Karpas-422 (cell line): ENCODE measurements at places on chromosomes 3 and 15.

GRCh38 chr15:90623854-90624253 is 93.3 kb upstream of the BLM start:
- DNase-seq, result no peak

DNA sequence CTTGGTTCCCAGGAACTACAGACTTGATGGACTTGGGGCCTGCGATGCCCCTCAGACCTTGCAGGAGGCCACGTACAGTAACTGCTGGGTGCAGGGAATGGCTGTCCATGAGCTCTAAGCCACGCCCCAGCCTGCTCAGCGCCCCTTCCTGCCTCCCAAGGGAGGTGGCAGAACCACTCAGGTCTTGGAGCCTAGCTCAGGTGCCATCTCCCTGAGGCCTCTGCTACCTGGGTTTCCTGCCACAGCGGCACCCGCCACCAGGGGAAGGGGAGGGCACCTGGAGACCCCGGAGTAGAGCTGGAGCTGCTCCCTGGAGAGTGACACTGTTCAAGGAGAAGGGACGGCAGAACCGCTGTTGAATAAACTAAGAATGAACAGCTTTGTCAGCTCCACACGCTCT is 77.8 kb upstream of the RPL32 start:
- no peak for DNase-seq

DNA sequence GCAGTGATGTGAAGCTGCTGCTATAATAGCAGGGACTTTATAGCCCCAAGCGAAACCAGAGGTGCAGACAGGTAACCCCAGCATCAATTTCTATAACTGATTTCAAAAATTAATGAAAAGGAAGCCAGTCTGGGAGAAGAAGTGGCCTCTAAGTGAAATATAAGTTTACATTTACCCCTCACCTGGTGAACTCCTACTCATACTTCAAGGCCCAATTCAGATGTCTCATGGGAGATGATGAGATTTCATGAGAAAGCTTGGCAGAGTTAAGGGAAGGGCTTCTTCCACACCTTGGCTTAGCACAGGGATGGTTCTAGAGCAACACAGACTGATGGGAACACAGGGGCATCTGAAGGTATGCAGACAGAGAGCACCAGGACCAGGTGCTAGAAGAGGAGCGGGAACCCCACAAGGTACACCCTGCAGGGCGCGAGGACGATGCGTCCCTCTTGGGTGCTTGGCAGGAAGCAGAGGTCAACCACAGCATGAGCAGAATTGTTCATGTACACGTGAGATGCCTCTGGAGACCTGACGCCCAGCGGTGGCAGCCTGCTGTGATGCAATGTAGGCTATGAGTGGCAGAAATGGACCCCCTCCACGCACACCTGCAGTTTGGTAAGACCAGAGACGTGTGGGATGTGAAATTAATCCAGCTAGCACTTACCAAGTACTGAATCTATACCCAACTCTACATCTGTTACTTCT is 102.9 kb downstream of the SRGAP3 start:
- peak; percentile 58 for DNase-seq

- no peak for DNase-seq
These were observed 143.2 kb upstream of the PLXND1 start for GRCh38 chr3:129749692-129750091.

GRCh38 chr3:186476044-186476468 is 68.1 kb downstream of the CRYGS start:
- DNase-seq, result no peak

DNA sequence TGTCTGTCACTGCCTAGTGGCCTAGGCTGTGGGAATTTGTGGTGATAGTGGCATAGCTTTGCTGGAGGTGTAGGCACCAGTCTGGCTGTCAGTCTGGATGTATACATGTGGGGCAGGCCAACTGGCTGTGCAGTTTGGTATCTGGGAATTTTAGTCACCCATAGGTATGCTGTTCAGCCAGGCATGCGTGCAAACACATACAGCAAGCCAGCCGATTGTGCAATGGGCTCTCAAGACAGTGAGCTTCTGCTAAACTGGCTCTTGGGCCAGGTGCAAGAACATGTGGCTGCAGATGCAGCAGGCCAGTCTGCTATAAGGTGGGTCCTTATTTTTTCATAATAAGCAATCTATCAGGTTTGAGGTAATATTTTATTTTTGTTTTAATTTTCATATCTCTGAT is 87.1 kb upstream of the PLSCR5 start:
- no peak for DNase-seq

GRCh38 chr3:180265551-180265950 is 228.8 kb upstream of the PEX5L start:
- peak; percentile 25 for DNase-seq

GRCh38 chr15:89654847-89655805 is at the start of gene KIF7:
Gene KIF7, minus strand, starts transcription at chr15:89655467. Its CDS starts 2,537 bp downstream, at chr15:89652930.
- DNase-seq, result no peak

DNA sequence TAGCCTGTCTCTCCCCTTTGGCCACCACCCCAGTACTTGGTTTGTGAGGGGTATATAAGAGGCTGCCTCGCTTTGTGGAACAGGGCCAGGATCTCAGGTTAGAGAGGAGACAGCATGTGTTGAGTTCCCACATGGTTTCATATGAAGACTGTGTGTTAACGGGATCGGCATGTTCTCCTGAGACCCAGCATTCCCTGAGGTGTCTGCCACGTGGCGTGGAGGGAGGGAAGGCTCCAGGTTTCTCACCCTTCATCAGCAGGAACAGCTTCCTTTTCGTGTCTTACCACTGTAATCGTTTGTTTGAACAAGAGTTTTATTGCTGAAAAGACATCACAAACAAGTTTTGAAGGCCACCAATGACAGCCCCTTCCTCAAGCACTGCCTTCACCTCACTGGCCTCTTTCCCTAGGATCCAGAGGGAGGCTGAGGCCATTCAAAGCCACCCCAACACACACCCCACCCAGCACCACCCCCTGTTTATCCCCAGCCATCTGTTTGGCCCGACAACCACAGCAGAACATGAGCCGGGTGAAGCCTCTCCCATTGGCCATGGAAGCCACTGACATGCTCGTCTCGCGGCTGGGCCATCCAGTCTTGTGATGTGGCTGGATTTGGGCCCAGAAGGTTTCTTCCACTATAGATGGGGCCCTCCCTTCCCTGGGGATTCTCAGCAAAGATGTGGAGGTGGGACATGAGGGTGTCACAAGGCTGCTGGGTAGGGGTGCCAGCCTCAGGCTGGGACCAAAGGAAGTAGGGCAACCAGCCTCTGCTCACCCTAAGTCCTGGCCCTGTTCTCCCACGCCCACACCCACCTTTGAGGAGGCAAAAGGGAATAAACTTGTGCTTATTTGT is 10.0 kb downstream of the BHLHE40 start:
- no peak for DNase-seq

DNA sequence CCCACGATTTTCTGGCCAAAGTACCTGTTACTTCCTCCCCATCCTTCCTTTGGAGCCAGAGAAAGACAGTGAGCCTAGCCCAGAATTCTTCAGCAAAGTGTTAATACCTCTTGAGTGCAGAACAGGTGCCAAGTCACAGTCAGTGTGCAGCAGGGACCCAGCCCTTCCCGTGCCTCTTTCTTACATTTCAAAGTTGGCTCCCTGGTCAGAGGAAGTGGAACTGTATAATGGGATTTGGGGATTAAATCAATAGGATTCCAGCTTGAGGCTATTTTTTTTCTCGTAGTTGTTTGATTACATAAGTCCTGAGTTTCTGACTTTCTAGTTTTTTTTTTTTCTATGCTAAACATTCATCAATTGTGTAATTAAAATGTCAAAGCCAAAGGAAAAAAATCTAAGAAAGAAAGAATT is 52.6 kb upstream of the ABHD10 start:
- DNase-seq, result no peak

DNA sequence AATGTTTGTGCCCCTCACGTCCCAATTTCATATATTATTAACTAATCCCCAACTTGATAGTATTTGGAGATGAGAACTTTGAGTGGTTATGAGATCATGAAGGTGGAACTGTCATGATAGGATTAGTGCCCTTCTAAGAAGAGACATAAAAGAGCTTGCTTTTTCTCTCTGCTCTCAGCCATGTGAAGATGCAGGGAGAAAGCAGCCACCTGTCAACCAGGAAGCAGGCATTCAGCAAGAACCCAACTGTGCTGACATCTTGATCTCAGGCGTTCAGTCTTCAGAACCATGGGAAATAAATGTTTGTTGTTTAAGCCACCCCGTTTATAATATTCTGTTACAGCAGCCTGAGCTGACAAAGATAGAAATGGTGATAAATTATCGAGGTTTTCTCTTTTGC is 278.7 kb upstream of the KCNMB2 start:
- DNase-seq, result no peak

- DNase-seq, result no peak
These were observed 85.6 kb upstream of the ACP3 start for GRCh38 chr3:132231633-132232032.

GRCh38 chr15:72502220-72502809 is 28.2 kb downstream of the ARIH1 start:
- DNase-seq, result no peak

DNA sequence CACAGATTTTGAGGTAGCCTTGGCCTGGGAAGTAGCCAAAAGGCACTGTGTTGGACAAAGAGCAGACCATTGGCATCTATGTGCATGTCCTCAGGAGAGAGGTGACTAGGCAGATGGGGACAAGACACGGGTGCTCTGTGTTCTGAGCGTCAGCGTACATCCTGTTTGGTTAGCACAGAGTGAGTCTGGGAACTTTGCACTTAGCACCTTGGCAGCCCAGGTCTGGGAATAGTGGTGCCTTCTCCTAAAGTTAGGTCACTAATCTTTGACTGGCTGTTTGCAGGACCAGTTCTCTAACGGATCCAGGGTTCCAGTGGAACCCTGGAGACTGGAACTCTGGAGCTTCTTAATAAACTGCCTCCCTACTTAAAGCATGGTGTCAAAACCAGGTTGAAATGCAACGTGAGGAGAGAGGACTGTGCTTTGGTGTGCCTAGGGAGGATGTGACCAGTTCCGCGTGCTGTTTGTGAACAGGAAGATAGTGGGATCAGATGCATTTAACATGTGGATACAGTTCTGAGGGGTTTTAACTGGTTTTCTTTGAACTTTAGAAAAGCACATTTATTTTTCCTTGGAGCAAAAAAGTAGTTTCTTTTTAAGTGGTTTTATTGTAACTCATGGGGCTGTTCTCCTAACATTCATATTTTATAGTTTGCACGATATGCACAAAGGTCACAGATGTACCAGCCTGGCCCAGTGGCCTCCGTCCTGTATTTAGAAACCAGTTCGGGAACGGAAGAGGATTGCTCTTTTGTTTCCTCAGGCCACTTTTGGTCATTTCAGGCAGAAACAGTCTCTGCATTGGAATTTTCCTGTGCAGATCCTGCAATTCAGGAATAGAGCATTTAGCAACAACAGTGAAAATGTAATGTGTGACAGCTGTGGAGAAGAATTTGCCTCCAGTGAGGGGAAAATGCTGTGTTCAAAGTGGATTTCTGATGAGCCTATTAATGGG is 48.8 kb downstream of the ABHD2 start:
- DNase-seq, result no peak

DNA sequence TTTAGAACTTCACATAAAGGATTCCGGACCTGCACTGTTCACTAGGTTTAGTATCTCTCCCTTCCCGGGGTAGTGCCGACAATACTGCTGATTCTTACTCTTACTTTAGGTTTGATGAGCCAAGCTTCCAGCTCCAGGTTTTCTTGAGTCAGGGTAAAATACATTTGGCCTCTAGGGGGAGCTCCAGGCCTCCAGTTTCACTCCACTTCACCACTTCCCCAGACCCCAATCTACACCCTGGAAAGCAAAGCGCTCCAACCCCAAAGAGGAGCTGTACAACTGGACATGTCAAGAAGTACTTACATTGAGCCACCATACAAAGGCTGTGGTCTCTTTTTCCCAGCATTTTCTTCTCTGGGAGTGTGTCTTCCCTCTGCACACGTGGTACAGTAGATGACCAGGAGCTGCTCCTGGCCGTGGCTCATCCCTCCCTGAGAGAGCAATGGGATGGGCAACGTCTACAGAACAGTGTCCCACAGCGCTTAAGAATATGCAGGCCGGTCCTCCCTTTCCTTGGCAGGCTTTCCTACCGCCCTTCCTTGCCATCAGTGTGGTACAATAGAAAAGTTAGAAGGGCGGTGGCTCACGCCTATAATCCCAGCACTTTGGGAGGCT is 93.9 kb upstream of the CCDC80 start:
- DNase-seq, result peak; percentile 93

- DNase-seq, result no peak
These were observed 135.6 kb downstream of the RBMS3 start for GRCh38 chr3:29416514-29416913.

DNA sequence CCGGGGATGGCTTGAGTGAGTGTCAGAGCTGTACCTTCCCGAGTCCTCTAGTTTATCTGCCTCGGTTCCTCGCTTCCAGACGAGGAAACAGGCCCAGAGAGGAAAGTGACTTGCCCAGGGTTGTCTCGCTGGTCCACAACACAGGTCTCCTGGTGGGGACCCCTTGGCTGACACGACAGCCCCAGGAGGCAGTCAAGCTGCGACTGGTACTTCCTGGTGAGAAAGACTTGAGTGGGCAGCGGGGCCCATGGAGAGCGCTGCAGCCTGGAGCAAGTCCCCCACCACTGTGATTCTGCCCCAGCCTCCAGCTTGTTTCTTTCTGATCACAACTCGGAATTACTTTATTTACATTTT is 600 bp upstream of the CHRNA5 start:
- DNase-seq, result no peak

GRCh38 chr3:64809086-64809485 is 121.3 kb upstream of the ADAMTS9 start:
- DNase-seq, result no peak

GRCh38 chr3:133520286-133520685 is 53.2 kb upstream of the CDV3 start:
- no peak for DNase-seq

GRCh38 chr3:52404391-52404790 is 40.5 kb downstream of the SEMA3G start:
- DNase-seq, result no peak

- peak; percentile 86 for DNase-seq
These were observed 11.4 kb downstream of the C15orf40 start for GRCh38 chr15:82999905-83000671.

DNA sequence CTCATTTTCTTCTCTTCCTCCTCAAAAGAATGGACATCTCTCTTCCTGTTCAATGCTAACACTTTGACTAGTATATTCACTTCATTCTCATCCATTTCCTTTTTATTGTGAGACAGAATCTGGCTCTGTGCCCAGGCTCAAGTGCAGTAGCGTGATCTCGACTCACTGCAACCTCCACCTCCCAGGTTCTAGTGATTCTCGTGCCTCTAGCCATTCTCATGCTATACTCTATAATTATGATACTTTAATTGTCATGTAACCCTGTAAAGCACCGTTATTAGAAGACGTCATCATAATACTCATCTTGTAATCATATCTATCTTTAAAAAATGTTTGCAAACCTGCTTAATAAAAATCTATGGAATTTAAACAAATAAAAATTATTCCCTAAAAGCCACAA is 107.0 kb downstream of the SHOX2 start:
- DNase-seq, result no peak

GRCh38 chr3:58246148-58247047 is 8.8 kb downstream of the ABHD6 start:
- no peak for DNase-seq
